Epithelial cell of esophagus (primary cell): ENCODE measurements at places on chromosomes 5 and 9.
A peak's percentile ranks its signal among the peaks of the same experiment; 100 is the strongest.

GRCh38 chr5:60330236-60330635 lies 369.7 kb downstream of the DEPDC1B start:
- DNase-seq = no peak

DNA sequence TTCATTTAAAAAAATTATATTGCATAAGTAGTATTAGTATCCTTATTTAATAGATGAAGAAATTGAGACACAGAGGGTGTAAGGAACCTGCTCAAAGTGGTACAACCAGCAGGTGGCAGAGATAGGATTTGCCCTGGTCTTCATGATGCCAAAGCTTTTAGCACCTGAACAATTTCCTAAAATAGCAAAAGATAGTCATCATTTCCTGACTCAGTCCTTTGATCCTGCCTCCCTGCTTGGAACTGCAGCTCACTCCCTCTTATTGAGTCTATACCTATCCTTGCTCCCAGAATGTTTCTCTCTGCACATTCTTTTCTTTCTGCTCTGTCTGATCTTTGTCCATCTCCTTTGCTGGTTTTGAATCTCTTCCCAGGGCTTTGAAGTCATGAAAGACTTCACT lies 155.8 kb downstream of the FRMD3 start:
- no peak for DNase-seq

DNA sequence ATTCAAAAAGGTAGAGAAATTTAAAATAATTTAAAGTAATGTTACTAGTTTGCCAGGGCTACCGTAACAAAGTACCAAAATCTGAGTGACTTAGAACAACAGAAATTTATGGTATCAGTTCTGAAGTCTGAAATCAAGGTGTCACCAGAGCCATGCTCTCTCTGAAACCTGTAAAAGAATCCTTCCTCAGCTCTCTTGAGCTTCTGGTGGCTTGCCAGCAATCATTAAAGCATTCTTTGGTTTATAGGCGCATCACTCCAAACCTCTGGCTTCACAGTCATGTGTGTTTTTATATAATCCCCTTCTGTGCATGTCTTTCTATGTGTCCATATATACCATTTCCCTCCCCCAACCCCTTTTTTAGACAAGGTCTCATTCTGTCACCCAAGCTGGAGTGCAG lies 220.3 kb downstream of the COX7C start:
- DNase-seq = no peak

DNA sequence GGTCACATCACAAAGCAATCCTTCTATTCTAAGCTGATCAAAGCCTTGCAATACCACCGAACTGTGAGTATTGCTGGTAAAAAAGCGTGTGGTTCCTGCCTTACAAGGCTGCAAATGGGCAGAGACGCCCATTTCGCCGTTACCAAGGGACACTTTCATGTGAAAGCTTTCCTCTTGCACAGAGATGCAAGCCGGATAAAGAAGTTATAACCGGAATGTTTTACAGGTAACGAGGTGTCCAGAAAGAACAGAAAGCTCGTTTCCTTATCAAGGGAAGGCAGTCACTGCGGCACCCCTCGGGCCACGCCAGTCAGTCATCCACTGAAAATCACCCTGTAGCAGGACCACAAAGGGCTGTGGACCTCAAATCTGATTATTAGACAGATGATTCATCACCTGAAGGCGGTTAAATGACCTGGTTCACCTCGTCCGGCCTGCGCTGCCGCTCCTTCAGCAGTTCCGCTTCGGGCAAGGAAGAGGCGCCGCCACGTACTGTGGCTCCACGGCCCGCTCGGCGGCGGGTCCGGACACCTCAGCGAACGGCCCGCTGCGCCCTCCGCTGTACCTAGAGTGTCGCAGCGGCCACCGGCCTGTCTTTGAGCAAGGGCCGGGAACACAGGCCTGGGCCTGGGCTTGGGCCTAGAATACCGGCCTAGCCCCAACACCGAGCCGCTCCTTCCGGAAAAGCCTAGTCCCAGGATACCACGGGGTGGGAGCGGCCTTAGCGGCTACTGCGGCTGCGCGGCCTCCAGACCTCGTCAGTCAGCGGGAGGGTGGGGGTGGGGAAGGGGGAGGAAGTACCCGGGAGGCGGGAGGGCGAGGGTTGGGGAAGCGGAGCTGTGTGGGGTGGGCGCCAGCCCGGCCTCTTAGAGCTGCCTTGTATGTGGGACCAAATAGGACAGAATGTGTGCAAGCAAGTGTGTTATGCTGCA lies at the start of gene KLHL9:
Gene KLHL9 (minus strand): TSS at position 704 of the 932 bp plus-strand sequence. CDS start 545 bp downstream, at position 159.
- DNase-seq = peak; percentile 89

DNA sequence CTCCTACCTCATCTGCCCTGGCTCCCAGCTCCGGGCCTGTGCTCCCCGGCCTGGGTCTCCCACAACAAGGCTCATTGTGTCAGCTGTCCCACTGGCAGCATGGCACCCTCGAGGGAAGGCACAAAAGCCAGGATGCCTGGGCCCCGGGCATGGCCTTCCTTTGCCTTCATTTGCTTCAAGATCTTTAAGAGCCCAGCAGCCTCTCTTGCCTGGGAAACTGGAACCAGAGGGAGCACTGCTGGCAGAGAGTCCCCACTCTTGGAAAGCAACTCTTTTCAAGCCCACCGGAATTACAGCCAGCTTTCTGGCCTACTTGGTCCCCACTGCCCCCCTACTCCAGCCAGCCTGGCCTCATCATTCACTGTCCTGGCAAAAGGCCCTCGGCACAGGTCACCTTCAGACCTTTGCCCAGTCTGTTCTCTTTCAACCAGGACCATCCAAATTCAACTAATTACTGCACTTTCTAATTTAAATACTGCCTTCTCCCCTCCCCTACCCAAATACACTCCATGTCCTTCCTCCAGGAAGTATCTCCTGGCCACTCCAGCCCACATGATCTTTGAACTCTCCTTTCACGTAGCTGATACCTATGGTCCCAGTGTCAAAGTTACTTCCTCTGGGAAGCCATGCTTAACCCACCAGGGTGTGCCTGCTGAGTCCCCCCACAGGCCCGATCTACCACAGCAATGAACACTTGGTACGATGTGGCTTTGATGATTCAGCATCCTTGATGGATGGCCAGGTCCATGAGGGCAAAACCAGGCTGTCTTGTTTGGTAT lies 8.9 kb downstream of the ZER1 start:
- DNase-seq = no peak

- no peak for DNase-seq
These were observed 91.6 kb downstream of the PRELID2 start for GRCh38 chr5:145743396-145744061.

DNA sequence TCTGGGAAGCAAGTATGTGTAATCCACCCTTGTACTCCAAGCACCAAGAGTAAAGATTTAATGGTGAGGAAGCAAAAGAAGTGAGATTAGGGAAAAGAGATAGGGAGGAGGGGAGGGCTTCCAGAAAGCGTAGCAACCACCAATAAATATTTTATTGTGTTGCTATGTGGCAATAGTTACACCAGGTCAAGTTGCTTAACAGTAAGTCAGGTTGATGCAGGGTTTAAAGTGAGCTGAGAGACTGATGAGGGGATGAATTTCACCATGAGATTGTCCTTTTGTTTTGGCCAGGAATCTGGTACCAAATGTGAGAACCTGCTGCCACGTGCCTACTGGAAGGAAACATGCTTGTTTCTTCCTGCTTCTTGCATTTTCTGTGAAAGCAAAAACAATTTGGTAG lies 62.7 kb downstream of the PCSK5 start:
- DNase-seq = no peak

DNA sequence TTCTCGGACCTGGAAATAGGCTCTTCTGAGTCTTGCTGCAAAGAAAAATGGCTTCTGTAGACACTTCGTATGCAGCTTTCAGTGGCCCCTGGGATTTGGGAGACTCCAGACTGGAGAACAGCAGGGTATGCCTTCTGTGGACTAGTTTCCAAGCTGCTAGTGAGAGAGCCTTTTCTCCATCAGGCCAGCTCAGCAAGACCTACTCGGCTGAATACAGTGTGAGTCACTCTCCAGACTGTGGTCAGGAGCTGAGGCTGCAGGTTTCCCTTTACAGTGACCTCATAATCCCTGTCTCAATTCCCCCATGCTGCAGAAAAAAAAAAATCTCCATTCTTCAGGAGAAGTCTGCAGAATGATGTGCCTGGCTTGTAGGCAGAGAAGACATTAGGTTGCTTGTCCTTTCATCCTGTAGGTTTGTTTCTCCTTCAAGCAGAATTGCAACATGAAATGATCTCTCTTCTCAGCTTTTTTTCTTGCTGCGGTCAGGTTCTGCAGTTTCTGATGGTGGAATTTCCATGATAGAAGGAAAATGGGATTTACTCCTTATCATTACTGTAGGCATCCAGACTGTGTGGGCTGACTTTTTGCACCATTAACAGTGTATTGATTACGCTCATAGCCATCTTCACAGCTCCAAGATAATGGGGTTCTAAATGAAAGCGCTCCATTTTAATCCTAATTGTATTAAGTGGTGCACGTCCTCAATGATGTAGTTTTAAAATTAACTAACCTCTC lies 78.3 kb upstream of the TNFSF8 start:
- peak; percentile 78 for DNase-seq

DNA sequence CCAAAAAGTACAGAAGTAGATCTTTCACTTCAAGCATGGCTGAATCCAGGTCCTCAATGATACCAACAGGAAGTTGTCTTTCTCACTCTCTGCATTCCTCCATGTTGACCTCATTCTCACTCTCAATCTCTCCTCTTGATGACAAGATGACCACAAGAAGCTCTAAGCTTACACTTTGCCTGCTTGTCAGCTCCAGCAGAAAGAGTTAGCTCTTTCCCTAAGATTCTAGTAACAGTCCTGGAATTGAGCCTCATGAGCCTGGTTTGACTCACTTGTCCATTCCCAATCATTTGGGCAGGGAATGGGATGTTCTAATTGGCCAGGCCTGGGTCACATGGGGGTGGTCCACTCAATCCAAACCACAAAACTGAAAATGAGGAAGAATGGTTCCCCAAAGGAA lies 3.3 kb upstream of the CLTA start:
- DNase-seq = peak; percentile 55

DNA sequence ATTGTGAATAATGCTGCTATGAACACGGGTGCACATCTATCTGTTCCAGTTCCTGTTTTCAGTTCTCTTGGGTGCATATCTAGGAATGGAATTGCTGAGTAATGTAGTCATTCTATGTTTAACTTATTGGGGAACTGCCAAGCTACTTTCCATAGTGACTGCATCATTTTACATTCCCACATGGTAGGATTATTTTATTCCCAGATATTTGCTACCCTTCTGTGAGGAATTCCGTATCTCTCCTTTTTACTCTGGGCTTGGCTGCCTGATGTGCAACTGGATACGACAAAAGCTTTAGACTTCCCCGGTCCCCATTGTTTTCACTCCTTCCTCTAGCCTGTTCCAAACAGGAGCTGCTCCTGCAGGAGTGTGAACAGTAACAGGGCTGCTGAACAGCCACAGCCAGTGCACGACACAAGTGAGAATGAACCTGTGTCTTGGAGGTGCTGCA lies 7.2 kb downstream of the TAS2R1 start:
- peak; percentile 45 for DNase-seq

DNA sequence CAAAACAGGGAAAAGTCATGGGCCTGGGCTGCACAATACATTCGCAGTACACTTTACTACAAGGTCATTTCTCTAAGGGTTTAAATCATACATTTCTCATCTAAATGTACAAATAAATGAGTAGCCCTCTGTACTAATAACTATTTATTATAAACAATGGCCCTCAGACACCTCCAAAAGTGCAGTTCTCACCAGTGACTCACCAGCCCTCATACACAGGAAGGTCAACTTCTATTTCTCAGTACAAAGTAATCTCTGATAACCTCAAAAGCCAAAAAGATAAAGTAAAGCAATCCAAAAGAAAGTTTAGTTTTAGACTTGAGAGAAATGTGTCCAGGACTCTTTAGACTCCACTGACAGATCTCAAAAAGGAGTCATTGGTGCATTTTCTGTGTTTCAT lies 1258.1 kb upstream of the CDH6 start:
- DNase-seq = no peak

DNA sequence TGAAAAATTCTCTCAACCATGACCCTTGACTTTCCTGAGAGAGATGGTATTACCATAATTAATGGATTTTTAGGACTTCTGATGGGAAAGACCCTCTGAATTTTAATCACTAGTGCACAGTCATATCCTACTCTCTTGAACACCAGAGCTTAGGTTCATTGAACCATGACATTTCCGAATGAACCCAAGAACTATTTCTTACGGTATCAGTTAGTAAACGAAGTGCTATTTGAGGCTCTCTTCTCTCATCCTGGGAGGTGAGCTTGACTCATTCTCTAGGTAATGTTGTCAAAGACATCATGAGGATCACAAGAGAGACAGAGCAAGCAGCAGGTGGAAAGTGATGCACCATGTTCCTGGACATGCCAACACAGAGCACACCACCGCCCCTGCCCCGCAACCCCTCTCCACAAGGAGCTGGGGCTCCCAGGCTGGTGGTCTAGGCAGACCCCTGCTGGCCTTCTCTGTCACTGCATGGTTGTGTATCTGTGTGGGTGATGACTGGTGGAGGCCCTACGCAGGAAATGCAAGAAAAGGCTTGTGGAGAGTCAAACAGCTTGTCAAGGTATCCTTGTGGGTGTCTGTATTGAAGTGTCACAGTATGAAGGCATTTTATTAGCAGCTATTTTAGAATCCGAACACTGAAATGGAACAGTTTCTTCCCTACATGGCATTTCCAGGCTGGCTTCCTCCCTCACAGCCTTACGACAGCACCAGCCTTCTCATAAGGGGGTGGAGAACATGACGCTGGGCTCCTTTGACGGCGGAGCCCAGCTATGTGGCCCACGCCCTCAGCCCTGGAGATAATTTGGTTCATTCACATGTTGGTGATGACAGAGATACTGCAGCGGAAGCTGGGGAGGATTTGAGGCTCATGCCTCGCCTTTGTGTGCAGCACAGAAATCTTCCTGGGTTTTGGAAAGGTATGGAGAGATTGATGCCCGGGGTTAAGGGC lies 297.6 kb downstream of the NTRK2 start:
- DNase-seq = peak; percentile 21

DNA sequence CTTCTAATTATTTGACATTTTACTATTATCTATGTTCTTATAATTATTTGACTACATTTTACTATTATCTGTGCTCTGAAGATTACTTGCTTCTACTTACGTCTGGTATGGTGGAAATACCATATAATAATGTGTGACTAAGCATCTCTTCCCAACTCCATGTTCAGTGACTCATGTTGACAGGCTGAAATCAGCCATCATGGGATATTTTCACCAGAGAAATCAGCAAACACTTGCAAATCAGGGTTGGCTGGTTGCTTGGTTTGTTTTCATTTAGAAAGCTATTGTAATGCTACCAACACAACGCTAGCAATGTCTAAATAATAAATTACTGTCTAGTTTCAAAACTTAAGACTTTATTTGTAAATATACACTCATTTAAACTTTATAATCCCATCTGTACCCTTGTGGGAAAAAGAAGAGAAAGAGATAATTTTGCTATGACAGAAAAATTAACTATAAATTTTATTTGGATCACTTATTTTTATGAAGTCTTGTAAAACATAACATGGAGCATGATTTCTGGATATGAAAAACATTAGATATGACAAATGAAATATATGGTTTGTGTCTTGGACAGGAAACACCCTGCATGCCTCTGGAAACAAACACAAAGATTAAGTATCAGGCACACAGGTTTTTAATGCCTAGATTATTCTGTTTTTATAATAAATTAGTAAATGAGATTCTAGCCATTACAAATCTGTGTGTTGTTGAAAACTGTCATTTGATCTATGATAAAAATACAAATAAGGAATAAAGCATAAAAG lies 337.6 kb downstream of the BNC2 start:
- DNase-seq = peak; percentile 92

GRCh38 chr5:120108586-120109248 lies 355.4 kb upstream of the PRR16 start:
- DNase-seq = peak; percentile 39

GRCh38 chr5:150788977-150789376 lies 10.4 kb downstream of the SMIM3 start:
- no peak for DNase-seq

GRCh38 chr9:33170464-33171415 lies 3.6 kb upstream of the B4GALT1 start:
- peak; percentile 53 for DNase-seq

GRCh38 chr5:106135473-106135872 lies 1535.3 kb downstream of the EFNA5 start:
- DNase-seq = no peak
